Fibroblast of villous mesenchyme (primary cell): ENCODE measurements at places on chromosomes 3 and 15. TPM values are rescaled to one million over a fixed set of nuclear protein-coding genes. Genes with fewer than 3 reads are reported as not detected.

Gene PARP14
- total RNA-seq = 60.9 and 91.1 TPM in 2 replicates

Gene DENND6A
- 23.2 and 33.2 TPM in 2 replicates for total RNA-seq

- DNase-seq = no peak
These were observed 408.2 kb upstream of the CBLB start for GRCh38 chr3:106276755-106277612.

Gene CPNE9
- total RNA-seq = not detected in 2 replicates

Gene KBTBD8
- total RNA-seq = 3.5 and 4.3 TPM in 2 replicates

DNA sequence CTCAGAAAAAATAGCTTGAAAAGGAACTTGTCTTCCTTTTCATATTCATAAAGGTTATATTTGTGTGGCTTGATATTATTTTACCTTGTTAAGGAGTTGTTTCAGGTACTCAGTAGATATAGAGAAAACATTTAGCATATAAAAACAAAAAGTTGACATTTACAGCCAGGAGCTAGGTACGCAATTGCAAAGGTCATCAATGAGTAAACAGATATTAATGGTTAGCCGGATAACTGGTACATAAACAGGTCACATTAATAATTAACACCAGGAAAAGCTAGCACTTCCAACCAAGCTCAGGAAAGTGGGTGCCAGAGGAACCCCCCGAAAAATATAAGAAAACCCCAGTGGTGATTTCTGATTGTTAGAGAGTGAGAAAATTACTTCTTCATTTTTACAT lies 146.6 kb upstream of the NR2F2 start:
- no peak for DNase-seq

Gene RYR3
- under 0.01 TPM in 1 of 2 replicates, not detected in the other for total RNA-seq

Gene MUC4
- total RNA-seq = not detected in 2 replicates

- DNase-seq = peak; percentile 6
These were observed 183.3 kb downstream of the WDR76 start for GRCh38 chr15:44010089-44010488.

Gene INSYN1
- under 0.01 and 0.64 TPM in 2 replicates for total RNA-seq

Gene SLC28A2
- not detected in 2 replicates for total RNA-seq

Gene PFN2
- total RNA-seq = 137 and 196 TPM in 2 replicates

DNA sequence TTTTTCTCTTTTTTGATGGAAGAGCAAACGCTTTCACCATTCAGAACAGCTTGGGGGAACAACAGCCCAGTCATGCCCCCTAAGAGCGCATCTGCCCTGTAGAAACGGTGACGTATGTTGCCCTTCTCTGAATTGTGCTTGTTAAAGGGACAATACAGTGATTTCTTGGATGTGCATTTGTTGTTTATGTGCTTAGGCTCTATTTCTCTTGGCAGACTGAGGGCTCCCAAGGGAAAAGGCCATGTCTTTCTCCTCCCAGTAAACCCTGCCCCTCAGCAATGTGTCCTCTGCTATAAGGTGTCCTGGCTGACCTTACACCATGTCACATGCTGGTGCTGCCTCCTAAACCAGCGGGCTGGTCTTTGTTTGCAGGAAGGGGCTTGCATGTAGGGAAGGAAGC lies 346.1 kb downstream of the EPHB1 start:
- no peak for DNase-seq

GRCh38 chr15:51105430-51106016 lies 10.8 kb upstream of the TNFAIP8L3 start:
- DNase-seq = no peak

GRCh38 chr15:63836579-63836978 lies 2.8 kb upstream of the HERC1 start:
- DNase-seq = no peak

GRCh38 chr15:65824031-65824743 lies 32.1 kb upstream of the DENND4A start:
- DNase-seq = peak; percentile 74

- no peak for DNase-seq
These were observed 286.7 kb upstream of the SOX2 start for GRCh38 chr3:181425074-181425473.

- DNase-seq = no peak
These were observed 41.6 kb downstream of the WDR76 start for GRCh38 chr15:43868406-43868805.

GRCh38 chr3:24502690-24503089 lies 8.0 kb upstream of the THRB start:
- no peak for DNase-seq

DNA sequence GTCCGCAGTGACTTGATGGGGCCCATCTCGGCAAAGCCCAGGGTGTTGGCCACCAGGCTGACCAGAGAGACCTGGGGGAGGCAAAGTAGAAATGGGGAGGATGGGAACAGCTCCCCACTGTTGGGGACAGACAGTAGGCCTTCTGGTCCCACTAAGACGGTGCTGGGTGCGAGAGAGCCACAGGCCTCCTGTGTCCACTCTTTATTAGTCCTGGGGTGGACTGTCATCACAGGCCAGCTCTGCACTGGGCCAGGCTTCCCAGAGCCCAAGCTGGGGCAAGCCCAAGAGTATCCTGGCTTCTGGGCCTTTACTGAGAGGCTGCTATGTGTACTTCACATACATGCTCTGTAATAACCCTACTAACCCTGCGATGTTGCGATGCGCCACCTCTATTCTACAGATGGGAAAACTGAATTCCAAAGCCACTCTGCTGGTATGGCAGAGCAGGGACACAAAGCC lies 66.4 kb downstream of the EXOG start:
- DNase-seq = no peak

- no peak for DNase-seq
These were observed 6.2 kb downstream of the TNIK start for GRCh38 chr3:171454041-171454440.

DNA sequence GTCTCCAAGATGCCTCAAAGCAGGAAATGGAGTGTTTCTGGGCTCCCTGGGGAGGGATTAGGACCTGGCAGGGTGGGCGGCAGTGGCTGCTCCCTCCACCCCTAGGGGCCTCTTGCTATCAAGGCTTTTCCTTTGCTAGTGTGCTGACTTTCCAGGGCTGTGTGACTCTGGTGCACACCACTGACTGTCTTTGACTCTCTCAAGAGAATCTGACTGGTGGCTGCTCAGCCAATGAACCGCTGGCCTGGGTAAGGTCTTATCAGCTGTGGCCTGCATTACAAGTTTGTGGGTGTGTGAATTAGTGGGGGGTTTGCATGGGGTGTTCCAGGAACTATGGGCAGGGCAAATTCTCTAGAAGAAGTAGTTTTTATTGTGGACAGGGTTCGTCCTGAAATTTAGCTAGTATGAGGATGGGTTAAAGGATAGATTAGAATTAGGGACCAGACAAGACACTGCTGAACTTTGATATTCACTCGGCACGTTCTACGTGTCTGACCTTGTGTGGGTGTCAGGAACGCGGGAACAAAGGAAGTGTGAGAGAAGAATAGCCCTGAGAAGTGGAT lies 29.5 kb downstream of the SIAH2 start:
- no peak for DNase-seq

DNA sequence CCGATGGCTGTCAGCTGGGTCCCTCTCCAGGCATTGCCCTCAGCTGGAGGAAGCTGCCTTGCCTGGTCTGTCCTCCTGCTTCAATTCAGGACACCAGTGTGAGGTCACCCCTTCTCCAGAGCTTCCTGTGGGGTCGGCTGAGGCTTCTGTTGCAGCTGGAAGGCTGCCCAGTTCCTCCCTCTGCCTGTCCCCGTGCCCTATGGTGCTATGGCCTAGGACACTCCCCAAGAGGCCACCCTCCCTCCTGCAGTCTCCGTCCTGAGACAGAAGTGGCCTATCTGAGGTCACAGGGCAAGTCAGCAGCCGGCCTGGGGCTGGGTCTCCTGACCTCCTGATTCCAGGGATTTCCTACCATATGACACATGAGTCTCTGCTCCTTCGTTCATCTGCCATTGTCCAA lies 57.9 kb downstream of the RASGRF1 start:
- no peak for DNase-seq

GRCh38 chr15:77568014-77568972 lies 64.4 kb downstream of the LINGO1 start:
- DNase-seq = no peak

DNA sequence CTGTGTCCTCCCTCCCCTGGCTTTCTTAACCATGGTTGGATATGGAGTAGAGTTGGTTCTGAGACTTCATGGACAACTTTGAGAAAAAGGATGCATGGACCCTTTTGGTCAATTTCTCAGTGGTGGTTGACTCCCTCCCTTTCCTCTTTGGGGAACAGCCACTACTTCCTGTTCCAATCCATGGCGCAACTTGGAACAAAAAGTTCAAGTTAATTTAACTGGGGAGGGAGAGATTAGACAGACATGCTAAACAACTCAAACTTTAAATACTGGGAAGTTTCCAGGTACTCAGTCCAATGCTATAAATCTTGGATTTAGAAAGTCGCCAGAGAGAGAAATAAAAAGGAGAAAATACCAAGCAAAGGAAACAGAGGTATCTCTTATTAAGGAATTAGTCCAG lies 202.2 kb downstream of the PDZRN3 start:
- peak; percentile 62 for DNase-seq

- no peak for DNase-seq
These were observed 6.4 kb upstream of the DNAAF4 start for GRCh38 chr15:55514414-55514850.

DNA sequence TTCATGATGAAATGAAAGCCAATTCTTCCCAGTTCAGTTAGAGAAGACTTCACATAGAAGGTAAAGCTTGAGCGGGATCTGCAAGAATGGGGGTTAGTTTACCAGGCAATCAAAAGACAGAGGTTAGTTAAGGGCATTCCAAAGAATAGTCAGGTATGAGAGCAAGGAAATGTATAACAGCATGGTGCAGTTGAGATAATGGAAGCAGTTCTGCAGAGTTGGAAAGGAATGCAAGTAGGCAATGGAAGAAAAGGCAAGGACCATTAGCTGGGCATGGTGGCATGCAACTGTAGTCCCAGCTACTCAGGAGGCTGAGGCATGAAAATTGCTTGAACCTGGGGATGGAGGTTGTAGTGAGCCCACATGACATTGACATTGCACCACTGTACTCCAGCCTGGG lies 55.0 kb downstream of the LSAMP start:
- DNase-seq = no peak

DNA sequence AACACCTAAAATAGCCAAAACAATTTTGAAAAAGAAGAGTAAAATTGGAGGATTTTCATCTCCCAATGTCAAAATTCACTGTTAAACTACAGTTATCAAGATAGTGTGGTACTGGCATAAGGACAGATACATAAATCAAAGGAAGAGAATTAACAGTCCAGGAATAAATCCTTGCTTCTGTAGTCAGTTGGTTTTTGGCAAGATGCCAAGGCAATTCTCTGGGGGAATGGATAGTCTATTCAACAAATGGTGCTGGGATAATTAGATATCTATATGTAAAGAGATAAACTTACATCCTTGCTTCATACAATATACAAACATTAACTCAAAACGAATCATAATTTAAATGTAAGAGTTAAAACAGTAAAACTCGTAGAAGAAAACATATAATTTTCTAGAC lies 57.9 kb upstream of the SELENOK start:
- no peak for DNase-seq

DNA sequence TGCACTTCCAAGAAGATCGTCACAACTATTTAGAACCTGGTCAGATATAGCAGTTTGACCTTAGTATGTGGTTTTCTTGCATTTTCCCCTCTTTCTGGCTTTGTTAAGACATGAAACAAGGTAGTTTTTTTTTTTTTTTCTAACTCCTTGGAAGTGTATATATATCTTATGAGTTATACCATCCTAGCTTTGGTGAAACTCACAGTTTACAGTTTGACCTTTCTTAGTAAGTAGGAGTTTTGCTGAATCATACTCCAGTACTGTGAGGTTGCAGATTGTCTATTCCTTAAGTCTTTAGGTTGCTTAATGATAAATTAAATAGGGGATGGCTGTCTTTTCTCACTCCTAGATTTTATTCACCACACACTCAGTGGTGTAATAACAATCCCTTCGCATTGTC lies 325.0 kb downstream of the RBMS3 start:
- DNase-seq = peak; percentile 86

DNA sequence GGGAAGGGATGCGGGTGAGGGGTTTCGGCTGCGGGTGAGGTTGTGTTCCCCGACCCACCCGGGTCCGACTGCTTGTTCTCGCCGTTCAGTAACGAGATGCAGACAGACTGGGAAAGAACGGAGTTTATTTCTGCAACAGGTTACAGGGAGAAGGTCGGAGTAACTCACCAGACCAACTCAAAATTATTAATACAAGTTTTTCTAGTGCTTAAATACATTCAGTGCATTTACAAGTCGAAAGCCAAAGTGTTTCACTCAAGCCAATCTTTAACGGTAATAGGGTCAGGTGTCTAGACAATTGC lies 492 bp upstream of the HIGD1A start:
- peak; percentile 16 for DNase-seq

- no peak for DNase-seq
These were observed 69.6 kb downstream of the SLC49A4 start for GRCh38 chr3:122864498-122864897.

DNA sequence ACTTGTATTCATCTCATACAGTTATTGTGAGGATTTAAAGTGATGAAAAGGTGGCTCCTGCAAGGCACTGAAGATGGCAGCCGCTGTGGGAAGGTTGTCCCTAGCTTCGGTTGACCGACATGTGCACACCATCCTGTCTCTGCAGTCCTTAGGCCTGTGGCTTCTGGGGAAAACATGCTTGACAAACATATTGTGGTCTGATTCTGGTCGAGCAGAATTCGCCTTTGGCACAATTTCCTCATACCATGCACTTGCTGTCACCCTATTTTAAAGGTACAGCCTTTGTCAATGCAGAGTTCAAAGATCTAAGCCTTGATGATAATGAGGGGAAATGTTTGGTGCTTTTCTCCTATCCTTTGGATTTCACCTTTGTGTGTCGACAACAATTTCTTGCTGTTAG lies 50.9 kb downstream of the PRICKLE2 start:
- DNase-seq = no peak

DNA sequence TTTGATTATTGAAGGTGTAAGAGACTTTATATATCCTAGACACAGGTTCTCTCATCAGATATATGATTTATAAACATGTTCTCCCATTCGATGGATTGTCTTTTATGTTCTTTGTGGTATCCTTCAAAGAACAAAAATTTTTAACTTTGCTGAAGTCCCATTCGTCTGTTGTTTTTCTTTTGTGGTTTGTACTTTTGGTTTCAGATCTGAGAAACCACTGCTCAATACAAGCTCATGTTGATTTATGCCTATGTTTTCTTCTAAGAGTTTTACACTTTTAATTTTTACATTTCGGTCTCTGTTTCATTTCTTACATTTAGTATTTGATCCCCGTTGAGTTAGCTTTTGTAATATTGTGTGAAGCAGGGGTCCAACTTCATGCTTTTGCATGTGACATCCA lies 103.3 kb upstream of the SPRED1 start:
- DNase-seq = peak; percentile 29

DNA sequence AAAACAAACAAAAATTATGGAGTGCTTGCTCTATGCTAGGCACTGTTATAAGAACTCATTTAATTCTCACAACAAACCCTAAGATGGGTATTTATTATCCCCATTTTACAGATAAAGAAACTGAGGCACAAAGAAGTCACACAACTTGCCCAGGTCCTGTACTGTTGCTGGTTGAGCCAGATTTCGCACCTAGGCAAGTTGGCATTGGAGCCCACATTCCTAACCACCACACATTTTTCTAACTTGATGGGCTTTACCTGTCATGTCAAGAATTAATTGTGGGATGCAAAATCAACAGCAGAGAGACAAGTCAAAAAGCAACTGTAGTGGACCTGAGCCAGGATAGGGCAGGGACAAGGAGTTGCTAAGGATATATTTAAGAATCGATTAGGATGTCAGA lies 47.9 kb upstream of the VILL start:
- no peak for DNase-seq
